ENCODE measurements at places on chromosomes 5 and 9.

GRCh38 chr5:149912226-149912871 is 32.2 kb downstream of the PDE6A start:
- no peak for DNase-seq

DNA sequence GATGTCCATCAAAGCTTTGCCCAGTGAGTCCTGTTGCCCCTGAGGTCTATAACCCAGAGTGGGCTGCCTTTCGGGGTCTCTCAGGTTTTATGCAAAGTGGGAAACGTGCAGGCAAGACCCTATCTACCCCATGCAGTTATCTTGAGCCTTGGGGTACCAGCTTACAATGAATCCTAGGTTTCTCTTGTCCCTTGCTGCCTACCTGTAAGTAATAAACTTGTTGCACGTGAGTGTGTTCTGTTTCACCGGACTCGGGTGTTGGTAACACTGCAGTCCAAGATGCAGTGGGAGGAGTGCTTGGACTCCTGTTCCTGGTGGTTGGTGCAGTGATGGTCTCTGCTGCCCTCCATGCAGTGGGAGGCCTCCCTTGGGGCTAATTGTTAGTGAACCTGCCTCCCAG is 85.6 kb upstream of the ALDH1B1 start:
- no peak for DNase-seq

- no peak for DNase-seq
Measured at GRCh38 chr5:132695956-132696355, 22.2 kb downstream of the IL4 start.

DNA sequence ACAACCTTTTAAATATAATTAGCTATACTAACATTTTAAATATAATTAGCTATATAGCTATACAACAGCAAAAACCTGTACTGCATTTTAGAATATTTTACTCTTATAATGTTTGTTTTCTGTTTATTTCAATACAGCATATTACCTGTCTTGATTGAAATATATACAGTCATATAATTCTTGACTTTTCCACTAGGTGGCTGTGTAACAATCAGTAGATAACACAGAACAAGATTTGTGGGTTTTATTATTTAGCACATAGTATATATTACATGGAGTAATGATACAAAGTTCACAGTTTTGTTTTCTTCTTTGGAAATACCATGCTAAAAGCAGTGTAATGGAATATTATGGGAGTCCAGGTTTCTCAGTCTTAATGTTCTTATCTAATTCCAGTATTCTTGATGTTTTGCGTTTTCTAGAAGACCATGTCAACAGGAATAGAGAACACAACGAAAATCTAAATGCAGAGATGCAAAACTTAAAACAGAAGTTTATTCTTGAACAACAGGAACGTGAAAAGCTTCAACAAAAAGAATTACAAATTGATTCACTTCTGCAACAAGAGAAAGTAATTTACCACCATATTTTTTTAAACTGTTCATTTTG is 13.3 kb downstream of the HMMR start:
- no peak for DNase-seq

GRCh38 chr5:149671544-149671943 is 58.6 kb upstream of the PPARGC1B start:
- no peak for DNase-seq

- no peak for DNase-seq
Measured at GRCh38 chr9:106930477-106930876, 67.5 kb downstream of the ZNF462 start.

DNA sequence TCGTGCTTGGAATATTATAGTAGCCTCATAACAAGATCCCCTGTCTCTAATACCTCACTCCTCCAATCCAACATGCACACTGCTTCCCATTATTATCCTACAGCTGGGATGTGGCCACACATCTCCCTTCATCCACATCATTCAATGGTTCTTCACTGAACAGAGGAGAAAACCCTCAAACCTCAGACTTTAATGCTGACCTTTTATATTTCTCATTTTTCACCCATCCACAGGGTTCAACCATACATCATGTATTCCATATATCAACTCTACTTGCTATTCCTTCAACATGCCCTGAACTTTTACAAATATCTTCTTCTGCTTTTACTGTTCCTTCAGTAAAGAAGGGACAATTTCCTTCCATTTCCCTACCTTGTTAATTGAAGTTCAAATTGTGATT is 396.8 kb downstream of the TLE4 start:
- DNase-seq: no peak

- DNase-seq: no peak
Measured at GRCh38 chr5:35320029-35320428, 89.7 kb upstream of the PRLR start.

DNA sequence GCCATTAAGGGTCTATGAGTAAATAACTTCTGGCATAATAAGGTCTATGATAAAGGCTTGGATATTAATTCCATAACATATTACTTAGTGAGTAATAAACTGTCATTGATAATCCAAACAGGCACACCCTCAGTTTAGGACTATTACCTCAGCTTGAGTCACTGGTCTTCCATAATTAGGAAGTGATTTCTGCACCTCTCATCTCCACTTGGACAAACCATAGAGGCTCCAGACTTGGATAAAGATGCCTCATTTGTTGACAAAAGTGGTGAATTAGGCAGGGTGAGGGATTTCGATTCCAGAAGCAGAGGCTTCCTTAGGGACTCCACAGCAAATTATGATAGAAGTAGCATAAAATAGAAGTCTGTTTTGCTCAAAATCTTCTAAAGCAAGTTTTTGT is 127.5 kb upstream of the MTAP start:
- no peak for DNase-seq
